ENCODE measurements at places on chromosomes 16 and 17.

DNA sequence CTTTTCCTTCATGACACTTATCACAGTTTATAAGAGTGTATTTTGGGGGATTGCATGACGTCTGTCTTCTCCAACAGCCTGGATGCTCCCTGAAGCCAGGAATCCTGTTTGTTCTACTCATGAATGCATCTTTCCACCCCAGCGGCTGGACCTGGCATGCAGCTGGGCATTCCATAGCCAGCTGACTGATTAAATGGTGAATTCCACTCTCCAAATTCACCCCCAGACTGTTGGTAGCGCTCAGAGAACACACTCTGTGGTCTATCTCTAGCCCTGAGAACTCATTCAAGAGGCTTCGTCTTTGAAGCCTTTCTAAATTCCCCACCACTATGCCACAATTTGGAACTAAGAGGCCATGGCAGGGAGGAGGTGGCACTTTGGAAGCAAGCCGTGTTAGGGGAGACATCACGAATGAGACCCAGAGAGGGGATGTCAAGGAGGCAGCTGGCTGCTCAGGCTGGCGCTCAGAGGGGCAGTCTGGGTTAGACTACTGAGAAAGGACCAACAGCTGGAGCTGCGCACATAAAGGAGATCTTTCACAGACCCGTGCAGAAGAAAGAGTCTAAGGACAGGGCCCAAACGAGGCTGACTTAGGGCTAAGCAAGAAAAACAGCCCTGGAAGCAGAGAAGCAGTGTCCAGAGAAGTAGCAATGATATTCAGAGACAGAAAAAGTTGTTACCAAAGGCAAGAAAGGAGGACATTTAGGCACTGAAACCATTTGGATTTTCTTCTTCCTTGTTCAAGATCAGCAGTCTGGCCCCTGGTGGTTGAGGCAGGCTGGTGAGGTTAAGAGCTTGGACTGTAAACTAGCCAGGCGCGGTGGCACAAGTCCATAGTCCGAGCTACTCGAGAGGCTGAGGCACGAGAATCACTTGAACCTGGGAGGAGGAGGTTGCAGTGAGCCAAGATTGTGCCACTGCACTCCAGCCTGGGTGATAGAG, 42.4 kb upstream of the ZNF629 start:
- no peak overlapping the region for H3K4me3 ChIP-seq
- DNase-seq = no peak
- no peaks in the 10 kb centered on the region for H3K4me1 ChIP-seq
- no peaks in the 10 kb centered on the region for H3K27me3 ChIP-seq
- no peaks in the 10 kb centered on the region for H3K36me3 ChIP-seq
- H3K27ac ChIP-seq = no peak overlapping the region

DNA sequence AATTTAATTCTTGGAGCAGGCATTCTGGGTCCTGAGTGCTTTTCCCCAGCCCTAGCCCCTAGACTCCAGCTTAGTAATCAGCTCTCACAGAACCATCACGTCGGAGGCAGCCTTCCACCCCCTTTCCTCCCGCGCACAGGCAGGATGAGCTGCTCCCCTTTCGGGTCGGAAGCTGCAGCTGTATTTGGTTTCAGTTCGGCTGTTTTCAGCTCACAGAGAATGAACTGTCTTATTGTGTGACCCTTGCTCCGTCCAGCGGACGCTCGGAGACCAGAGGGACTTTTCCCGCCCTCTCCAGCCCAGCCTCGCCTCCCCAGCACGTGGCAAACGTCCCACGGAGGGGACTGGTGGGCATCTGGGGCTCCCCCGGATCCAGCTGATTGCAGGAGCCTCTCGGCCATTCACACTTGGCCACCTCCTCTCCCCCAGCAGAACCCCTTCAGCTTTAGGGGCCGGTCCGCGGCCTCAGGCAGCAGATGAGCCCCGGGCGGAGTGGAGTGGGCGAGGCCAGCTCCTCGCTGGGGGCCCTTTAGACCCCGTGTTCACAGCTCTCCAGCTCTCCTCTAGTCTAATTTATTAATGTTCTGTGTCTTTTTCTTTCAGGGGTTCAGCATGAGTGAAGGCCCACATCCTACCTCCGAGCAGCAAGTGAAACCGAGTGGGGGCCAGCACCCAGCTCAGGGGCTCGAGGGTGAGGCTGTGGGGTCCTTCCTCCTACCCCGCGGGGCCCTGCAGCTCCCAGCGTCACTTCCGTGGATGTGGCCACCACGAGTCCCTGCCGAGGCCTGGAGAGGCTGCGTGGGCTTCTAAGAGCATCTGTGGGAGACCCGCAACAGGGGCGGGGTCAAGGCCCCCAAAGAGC, 863 bp upstream of the UTS2R start:
- no peaks in the 10 kb centered on the region for H3K36me3 ChIP-seq
- peaks cover 21% of the 10 kb centered on the region for H3K27me3 ChIP-seq
- no peak overlapping the region for H3K27ac ChIP-seq
- peaks cover 11% of the 10 kb centered on the region for H3K4me1 ChIP-seq
- no peak overlapping the region for H3K4me3 ChIP-seq

DNA sequence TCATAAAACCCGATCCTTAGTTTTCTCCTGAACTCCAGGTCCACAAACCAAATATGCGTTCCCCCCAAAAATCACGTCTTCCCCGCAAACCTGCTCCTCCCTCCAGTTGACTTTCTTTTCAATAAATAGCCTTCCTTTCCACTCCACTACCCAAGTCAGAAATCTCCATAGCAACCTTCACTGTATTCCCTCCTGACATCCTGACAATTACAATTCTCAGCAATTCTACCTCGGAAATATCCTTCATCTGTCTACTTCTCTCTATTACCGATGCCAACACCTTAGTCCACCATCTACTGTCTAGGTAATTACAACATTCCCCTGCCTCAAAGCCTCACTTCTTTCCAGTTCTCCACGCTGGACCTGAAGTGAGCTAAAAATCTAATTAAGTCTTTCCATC, 50.7 kb downstream of the SMURF2 start:
- no peaks in the 10 kb centered on the region for H3K36me3 ChIP-seq
- H3K4me1 ChIP-seq = no peaks in the 10 kb centered on the region
- no peaks in the 10 kb centered on the region for H3K27me3 ChIP-seq
- H3K4me3 ChIP-seq = no peak overlapping the region
- H3K27ac ChIP-seq = no peak overlapping the region

DNA sequence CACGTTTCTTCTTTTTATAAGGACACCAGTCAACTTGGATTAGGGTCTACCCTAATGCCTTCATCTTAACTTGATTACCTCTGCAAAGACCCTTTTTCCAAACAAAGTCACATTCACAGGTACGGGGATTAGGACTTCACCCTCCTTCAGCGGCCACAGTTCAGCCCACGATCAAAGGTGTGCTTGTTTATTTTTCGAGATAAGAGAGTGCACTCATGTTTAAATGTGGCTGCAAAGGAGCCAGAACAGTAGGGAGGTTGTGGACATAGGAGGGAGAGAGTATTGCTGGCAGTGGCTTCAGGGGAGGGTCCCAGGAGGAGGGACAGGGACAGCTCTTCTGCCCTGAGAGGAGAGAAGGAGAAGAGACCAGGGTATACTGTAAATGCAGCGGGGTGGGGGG, 46.7 kb downstream of the MGAT5B start:
- no peak overlapping the region for H3K27ac ChIP-seq
- DNase-seq = no peak
- no peaks in the 10 kb centered on the region for H3K27me3 ChIP-seq
- H3K36me3 ChIP-seq = no peaks in the 10 kb centered on the region
- H3K4me3 ChIP-seq = no peak overlapping the region
- H3K4me1 ChIP-seq = no peaks in the 10 kb centered on the region

Measured in cardiac muscle cell (in vitro differentiated cells and primary cell).